ENCODE measurements at places on chromosomes 4 and X.

- no peak for DNase-seq
Measured at GRCh38 chrX:7706032-7706431, 136.9 kb upstream of the VCX start.

DNA sequence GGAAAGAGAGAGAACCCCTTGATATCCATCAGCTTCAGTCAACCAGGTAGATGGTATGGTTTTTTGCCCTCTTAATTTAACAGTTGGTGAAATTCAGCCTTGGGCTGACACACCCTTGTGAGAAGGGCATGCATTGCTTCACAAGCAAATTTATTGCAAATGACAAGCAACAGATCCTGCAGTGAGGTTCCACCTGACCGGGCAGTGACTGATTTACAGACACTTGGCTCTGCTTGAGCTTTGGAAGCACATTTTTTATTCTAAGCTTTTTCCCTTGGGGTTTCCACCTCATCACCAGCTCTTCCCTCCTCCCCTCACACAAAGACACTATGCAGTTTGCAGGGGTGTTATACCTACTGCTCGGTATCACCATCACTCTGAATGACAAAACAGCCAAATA lies 28.3 kb upstream of the SERTM2 start:
- no peak for DNase-seq

GRCh38 chrX:153446950-153447580 lies 1.2 kb upstream of the TREX2 start:
- no peak for DNase-seq

GRCh38 chrX:28321286-28321685 lies 266.0 kb upstream of the IL1RAPL1 start:
- no peak for DNase-seq

GRCh38 chr4:89294573-89295269 lies 12.9 kb downstream of the GPRIN3 start:
- no peak for DNase-seq

Data from T-helper 9 cell (primary cell).